CD4-positive, alpha-beta T cell treated with Interleukin-1 beta for 1 hour (primary cell): ENCODE measurements at places on chromosomes 5 and 9.

- no peak for DNase-seq
Observed at GRCh38 chr9:115765060-115765459, 388.5 kb upstream of the PAPPA start.

- no peak for DNase-seq
Observed at GRCh38 chr5:91229031-91229727, 153.9 kb downstream of the ARRDC3 start.

- no peak for DNase-seq
Observed at GRCh38 chr9:27437652-27438373, 86.3 kb upstream of the IFNK start.

GRCh38 chr9:93126151-93126781 is 7.8 kb downstream of the NINJ1 start:
- DNase-seq, result peak; percentile 35

DNA sequence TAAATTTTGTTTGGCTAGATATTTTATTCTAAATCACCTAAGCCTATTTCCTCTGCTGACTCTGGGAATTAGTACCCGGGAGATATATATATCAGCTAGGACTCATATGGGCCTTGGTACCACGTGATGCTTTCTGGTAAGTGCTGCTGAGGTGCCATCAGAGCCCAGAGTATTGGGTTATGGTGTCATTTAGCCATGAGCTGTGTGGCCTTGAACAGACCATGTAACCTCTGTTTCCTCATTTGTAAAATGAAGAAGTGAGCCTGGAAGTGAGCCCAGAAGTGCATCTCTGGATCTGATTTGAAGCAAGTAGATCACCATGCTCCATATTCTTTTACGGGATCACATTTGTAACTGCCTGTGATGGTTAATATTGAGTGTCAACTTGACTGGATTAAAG is 126.1 kb downstream of the GPBP1 start:
- no peak for DNase-seq

DNA sequence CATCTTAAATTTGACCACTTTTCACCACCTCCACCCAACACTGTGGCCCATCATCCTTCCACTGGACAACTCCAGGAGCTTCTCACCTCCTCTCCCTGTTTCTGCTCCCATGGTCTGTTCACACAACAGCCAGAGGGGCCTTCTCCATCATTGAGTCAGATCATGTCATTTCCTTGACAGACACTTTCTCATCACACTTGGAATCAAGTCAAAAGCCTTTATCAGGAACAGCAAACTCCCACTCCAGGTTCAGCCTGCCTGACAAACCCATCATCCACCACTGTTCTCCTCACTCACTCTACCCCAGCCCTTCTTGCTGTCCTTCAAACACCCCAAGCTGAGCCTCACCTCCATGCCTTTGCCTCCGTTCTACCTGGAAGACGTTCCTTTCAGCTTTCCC is 78.4 kb upstream of the ADRA1B start:
- no peak for DNase-seq

DNA sequence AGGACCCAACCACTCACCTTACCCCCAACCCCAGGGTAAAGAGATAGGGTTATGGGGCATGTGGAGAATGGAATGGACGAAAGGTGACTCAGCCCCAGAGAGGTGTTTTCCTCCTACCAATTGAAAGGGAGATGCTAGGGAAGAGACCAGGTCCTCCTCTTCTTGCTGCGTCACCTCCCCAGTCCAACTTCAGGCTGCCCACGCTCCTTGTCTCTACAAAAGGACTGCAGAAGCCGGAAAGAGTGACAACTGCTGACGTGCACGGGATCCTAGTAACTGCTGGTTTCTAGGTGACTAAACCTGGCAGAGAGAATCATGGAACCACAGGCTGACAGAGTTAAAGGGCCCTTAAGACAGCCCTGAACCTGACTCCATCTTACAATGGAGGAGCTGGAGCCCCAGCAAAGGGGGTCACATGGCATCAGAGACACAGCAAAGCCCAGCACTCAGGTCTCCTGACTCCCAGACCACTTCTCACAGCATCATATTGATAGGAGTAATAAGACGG is 2.2 kb downstream of the GPX3 start:
- DNase-seq, result no peak

GRCh38 chr5:140977003-140977402 is 10.7 kb downstream of the PCDHAC2 start:
- DNase-seq, result no peak

- peak; percentile 86 for DNase-seq
Observed at GRCh38 chr5:180803181-180804128, 849 bp upstream of the MGAT1 start.

GRCh38 chr5:17897776-17898175 is 263.5 kb downstream of the TAF11L14 start:
- no peak for DNase-seq

GRCh38 chr5:9264301-9264700 is 281.6 kb downstream of the SEMA5A start:
- DNase-seq, result no peak

GRCh38 chr5:166509085-166509484 is 1782.4 kb upstream of the WWC1 start:
- no peak for DNase-seq

- DNase-seq, result no peak
Observed at GRCh38 chr5:109250533-109251329, 159.0 kb downstream of the PJA2 start.

DNA sequence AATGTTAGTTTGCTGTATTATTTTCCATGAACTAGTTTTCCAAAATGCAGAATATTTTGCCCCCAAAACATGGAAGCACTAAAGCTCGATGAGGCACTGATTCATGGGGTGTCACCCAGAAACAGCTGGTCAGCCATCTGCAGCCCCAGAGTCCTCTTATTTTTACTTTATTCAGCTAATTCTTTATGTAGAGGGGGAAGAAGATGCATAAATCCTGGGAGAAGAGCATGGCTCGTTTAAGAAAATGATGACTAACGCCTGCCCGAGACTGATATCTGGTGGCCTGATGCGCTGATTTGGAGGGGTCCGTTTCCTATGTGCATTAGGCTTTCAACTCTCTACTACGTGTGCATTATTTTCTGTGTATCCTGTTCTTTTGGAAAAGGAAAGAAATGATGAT is 390.3 kb upstream of the MEF2C start:
- no peak for DNase-seq

GRCh38 chr5:109186759-109187158 is 223.0 kb downstream of the PJA2 start:
- no peak for DNase-seq

DNA sequence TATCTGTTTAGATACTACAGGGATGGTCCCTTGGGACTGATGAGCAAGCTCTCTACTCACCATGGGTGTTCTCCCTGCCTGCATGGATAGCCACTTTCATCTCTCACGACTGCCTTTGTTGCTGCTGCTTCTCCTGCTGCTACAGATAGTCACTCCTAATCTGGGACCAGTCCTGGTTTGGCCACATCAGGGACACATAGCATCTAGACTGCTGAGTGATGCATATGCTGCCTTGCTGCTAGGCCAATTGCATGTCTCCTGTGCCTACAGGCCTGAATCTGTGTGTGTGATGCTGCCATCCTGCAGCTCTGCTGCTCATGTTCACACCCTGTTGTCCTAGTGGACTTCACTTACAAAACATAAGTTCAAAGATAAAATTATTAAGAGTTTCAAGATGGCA is 297.1 kb downstream of the HCN1 start:
- DNase-seq, result no peak

GRCh38 chr5:172533399-172534228 is 79.3 kb upstream of the SH3PXD2B start:
- no peak for DNase-seq

DNA sequence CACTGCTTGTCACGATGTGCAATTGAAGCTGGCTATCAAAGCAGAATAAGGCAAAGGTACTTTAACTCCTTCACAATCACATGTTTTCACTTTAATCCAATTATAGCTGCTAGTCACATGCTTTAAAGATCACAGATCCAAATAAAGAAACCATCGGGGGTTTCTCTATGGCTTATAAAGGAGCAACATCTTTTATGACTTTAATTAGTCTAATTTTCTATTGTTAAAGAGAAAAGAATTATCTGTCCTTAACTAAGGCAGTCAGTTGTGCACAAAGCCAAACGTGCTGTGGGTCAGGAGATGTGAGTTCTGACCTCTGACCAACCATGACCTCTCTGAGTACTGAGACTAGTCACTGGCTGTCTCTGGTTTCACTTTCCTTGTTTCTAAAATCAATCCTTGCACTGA is 561.1 kb downstream of the RAB3C start:
- no peak for DNase-seq

GRCh38 chr9:35856882-35857281 is 13.3 kb downstream of the OR13J1 start:
- DNase-seq, result no peak

GRCh38 chr5:69010476-69010875 is 83.3 kb upstream of the SLC30A5 start:
- no peak for DNase-seq

- DNase-seq, result no peak
Observed at GRCh38 chr9:134707031-134707680, 65.6 kb downstream of the COL5A1 start.

DNA sequence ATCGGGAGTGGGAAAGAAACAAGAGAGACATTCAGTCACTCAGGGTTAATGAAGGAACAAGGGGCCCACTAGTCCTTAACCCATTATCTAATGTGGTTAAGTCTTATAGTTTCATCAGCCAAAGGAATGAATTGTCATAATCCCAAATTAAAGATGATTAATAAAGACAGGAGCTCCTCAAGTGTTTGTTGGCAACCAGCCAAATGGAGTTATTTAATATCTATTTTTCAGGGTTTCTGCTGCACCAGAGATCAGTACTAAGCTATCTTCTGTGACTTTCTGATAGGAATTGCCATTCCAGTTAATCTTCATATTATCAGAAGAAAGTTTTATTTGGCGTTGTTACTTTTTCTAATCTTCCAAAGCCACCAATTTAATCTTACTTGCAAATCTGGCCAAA is 34.0 kb upstream of the FCHO2 start:
- DNase-seq, result no peak

- peak; percentile 86 for DNase-seq
Observed at GRCh38 chr5:177357459-177358351, at the start of gene RGS14. RGS14 (plus strand) TSS chr5:177357924; CDS start chr5:177358025, 101 bp downstream.

GRCh38 chr5:80399526-80400239 is 8.2 kb upstream of the ZFYVE16 start:
- peak; percentile 16 for DNase-seq

- no peak for DNase-seq
Observed at GRCh38 chr5:143195491-143195890, 208.0 kb downstream of the NR3C1 start.

- no peak for DNase-seq
Observed at GRCh38 chr5:116145416-116145815, 60.6 kb downstream of the COMMD10 start.
